ENCODE measurements at places on chromosomes 3 and 15.

DNA sequence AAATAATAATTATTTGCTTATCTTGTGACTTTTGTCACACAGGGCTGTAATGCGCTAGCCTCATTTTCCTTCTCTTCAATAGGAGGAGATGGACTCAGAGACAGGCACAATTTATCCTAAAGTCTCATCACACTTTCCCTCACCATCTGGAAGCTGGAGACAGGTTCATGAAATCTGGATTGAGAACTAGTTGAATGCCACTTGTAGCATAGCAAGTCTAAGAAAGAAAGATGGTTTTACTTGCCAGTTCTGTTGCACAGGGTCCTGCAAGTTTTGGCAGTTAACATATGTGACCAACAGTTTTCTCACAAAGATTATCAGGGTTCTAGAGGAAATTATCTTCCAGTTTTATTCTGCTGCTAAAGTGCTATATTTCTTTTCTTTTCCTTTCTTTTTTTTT is 9.0 kb upstream of the ZSCAN2 start:
- DNase-seq, result no peak

DNA sequence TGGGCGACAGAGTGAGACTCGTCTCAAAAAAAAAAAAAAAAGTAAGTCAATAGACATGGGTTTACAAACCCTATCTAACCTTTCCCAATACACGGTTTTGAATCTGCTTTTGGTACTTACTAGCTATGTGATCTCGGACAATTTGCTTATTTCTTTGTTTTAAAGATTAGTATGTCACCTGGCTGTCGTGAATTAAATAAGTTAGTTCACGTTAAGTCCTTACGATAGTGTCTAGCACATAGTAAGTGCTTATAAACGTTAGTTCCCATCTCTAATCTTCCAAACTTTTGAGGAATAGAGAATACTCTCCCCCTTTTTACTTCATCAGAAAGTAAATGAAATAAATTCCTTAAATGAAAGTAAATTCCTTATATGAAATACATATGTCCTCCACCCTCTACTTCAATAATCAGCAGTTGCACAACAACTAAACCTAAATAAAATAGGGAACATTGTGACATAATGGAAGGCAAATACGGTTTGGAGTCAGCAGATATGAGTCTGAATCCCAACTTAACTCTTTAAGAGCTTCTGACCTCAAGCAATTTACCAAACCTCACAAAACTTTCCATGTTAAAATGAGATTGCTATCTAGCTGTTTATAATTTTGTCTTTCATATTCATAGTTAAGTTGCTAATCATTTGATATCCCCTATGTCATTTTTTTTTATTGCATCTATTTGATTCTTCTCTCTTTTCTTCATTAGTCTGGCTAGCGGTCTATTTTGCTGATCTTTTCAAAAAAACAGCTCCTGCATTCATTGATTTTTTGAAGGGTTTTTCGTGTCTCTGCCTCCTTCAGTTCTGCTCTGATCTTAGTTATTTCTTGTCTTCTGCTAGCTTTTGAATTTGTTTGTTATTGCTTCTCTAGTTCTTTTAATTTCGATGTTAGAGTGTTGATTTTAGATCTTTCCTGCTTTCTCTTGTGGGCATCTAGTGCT is 134.6 kb downstream of the PEAK1 start:
- no peak for DNase-seq

- DNase-seq, result no peak
These were observed 6.0 kb downstream of the TMEM266 start for GRCh38 chr15:76065793-76066192.

DNA sequence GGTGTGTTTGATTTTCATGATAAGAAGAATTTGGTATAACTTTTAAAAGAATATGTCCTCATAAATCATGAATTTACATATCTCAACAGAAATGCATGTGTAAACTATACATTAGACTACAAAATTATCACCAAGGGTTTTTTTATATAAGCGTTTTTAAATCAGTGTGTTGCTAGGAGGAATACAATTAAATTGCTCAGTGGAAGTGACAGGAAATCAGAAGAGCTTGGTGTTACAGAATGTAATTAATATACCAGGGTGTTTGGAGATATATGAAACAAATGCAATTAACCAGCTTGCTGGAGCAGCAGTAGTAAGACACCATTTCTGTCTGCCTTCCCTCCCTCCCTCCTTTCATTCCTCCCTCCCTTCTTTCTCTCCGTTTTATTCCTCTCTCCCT is 2.4 kb downstream of the ROBO2 start:
- no peak for DNase-seq

DNA sequence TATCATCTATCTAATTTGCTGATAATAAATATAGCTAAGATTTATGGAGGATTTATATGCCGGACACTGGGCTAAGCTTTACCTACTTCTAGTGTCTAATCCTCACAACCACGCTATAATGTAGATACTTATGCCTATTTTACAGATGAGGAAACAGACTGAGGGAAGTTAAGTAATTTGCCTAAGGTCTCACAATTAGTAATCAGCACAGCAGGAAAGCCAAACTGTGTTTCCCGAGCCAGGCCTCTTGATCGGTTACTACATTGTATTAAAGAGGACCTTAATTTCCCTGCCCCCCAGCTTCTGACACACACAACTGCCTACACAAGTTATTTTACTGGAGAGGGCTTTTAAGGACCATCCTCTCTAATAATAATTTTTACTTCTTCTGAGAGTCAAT is 40.9 kb downstream of the ONECUT1 start:
- no peak for DNase-seq

- no peak for DNase-seq
These were observed 109.9 kb downstream of the TBC1D5 start for GRCh38 chr3:17632401-17633100.

GRCh38 chr15:90552162-90552928 is 22.6 kb downstream of the CRTC3 start:
- no peak for DNase-seq

GRCh38 chr3:36408146-36408545 is 27.8 kb downstream of the STAC start:
- DNase-seq, result no peak

- no peak for DNase-seq
These were observed 24.4 kb downstream of the CRBN start for GRCh38 chr3:3154879-3155610.

DNA sequence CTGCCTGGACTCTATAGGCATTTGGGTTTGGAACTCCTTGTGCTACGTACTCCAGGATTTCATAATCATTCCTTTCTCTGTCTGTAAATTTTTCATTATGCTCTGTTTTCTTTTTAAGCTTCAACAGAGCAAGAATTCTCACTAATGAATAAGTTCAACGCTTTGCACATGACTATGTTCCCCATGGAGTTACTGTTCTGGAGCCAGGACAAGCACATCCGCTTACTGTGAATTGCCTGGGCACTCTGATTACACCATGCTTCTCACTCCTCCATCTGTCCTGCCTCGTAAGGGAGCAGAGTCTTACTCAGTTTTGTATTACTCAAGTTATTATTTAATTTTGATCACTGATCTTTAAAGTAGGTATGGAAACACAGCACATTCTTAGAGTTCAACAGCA is 472.7 kb downstream of the RAP2B start:
- DNase-seq, result no peak

- DNase-seq, result peak; percentile 28
These were observed 67.1 kb downstream of the ATP8B4 start for GRCh38 chr15:50051811-50052419.

GRCh38 chr15:51401051-51401780 is 59.8 kb downstream of the GLDN start:
- no peak for DNase-seq

GRCh38 chr15:86558686-86559085 is 479.0 kb downstream of the AGBL1 start:
- DNase-seq, result no peak

GRCh38 chr15:101157721-101158120 is 94.1 kb downstream of the CHSY1 start:
- no peak for DNase-seq

DNA sequence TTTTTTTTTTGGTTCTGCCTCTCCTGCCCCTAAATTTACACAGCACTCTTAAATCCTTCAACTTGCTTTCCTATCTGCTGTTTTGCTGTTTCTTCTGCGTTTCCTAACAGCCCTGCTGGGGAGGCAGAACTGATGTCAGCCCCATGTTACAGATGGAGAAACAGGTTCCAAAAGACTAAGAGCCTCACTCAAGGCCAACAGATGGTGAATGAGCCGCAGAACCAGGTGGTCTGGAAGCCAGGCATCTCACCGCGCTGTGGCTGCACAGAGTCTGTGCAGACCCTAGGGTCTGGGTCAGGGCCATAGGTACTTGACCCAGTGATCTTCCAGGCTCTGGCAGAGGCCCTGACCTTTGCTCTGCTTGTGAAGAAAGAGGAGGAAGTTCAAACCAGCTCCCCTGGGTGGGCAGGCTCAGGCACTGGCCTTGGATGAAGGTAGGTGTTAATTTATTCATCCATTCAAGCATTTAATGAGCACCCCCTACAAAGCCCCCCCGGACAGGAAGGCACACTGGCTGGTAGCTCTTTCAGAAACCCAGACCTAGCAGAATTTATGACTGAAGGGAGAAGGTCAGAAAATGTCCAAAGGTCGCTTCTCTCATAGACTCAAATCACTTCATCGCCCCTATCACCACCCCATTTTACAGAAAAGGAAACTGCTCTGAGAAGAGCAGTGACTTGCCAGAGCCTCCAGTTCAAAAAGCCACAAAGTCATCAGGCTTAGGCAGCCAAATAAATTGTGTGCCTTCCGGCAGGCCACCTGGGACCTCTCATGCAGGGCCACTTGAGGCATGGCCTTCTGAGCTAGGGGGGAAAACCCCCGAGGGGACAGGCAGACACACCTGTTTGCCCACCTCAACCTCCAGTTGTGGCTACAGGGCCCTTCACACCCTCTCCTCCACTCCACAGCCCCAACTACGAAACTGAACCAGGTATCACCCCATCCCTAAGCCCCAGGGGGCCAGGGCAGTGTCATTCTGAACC is 2.7 kb downstream of the CHDH start:
- DNase-seq, result no peak

DNA sequence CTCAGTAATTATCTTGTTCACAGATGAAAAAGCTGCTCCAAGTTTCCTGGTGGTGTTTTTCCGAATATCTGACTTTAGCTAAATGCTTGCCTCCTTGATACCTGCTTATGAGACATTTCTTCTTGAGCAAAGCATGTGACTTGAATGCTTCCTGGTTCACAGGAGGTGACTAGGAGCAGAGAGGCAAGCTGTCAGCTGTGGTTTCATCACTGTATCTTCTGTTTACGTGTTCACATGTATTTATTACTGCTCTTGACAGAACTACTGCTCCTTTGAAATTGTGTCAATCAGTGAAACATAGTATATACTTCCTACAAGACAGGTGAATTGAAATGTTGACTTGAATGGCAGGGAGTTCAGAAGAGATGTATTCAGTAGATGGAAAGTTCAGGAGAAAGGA is 8.9 kb upstream of the SPPL2A start:
- no peak for DNase-seq

DNA sequence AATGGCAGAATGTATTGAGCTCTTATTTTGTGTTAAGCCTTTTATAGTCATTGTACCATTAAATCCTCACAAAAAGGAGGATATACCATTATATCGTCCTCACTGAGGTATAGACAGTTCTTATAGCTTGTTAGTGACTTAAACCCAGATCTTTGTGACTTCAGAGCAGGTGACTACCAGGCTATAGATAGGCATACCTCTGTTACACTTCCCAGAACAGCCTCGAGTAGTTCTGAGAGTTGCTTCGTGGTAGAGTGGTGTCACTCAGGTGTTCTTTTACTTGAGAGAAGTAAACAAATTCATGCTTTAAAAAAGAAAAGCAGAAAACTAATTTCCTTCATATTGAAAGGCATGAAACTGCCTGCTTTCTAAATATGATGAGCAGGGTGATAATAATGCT is 59.9 kb downstream of the SEC22A start:
- DNase-seq, result no peak

DNA sequence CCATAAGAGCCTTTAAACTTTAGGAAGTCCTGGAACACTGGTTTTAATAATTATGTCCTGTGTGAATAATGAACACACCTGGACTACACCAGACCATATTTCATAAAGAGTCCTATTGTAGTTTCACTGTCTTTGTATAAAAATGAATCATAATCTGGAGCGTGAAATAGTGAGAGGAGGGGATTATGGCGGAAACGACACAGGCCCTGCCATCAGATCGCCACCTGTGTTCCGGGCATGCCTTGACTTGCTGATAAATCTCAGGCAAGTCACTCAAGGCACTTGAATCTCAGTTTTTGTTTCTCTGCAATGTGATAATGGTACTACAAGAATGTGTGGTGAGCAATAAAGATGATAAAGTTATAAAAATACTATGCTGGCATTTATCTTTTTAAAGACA is 995.5 kb downstream of the MCTP2 start:
- DNase-seq, result no peak

DNA sequence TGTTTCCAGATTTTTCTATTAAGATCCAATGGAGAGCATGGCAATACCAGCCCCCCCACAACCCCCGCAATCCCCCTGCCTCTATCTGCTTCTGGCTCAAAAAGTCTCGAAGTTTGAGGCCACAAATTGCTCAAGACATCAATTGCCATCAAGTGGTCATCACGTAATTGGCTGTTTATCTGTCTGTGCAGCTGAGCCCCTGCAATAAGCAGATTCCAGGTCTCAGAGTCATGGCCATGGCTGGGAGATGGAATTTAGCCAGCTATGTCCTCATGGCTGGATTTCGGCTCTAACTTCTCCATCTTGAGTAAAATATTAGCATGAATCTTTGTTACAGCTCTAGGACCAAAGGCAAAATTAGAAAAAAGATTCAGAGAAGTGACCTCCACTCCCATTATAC is 22.7 kb downstream of the SSUH2 start:
- no peak for DNase-seq

- no peak for DNase-seq
These were observed 84.1 kb downstream of the CHL1 start for GRCh38 chr3:280681-281080.

- no peak for DNase-seq
These were observed 288.6 kb downstream of the UACA start for GRCh38 chr15:70474471-70475406.

GRCh38 chr3:2268779-2269178 is 170.1 kb downstream of the CNTN4 start:
- no peak for DNase-seq

DNA sequence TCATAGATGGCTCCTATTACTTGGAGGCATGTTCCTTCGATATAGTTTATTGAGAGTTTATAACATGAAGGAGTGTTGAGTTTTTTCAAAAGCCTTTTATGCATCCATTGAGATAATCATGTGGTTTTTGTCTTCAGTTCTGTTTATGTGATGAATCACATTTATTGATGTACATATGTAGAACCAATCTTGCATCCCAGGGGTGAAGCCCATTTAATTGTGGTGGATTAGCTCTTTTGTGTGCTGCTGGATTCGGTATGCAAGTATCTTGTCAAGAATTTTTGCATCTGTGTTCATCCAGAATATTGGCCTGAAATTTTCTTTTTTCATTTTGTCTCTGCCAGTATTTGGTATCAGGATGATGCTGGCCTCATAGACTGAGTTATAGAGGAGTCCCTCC is 81.0 kb downstream of the NAALADL2 start:
- no peak for DNase-seq

GRCh38 chr3:195207056-195207455 is 63.9 kb downstream of the XXYLT1 start:
- DNase-seq, result no peak

GRCh38 chr3:94004301-94004910 is 24.0 kb downstream of the STX19 start:
- peak; percentile 19 for DNase-seq

GRCh38 chr15:22978691-22979237 is 1.4 kb downstream of the CYFIP1 start:
- DNase-seq, result no peak

Measured in retina (tissue), 1 donor.